ENCODE measurements at places on chromosomes 16 and 17.

DNA sequence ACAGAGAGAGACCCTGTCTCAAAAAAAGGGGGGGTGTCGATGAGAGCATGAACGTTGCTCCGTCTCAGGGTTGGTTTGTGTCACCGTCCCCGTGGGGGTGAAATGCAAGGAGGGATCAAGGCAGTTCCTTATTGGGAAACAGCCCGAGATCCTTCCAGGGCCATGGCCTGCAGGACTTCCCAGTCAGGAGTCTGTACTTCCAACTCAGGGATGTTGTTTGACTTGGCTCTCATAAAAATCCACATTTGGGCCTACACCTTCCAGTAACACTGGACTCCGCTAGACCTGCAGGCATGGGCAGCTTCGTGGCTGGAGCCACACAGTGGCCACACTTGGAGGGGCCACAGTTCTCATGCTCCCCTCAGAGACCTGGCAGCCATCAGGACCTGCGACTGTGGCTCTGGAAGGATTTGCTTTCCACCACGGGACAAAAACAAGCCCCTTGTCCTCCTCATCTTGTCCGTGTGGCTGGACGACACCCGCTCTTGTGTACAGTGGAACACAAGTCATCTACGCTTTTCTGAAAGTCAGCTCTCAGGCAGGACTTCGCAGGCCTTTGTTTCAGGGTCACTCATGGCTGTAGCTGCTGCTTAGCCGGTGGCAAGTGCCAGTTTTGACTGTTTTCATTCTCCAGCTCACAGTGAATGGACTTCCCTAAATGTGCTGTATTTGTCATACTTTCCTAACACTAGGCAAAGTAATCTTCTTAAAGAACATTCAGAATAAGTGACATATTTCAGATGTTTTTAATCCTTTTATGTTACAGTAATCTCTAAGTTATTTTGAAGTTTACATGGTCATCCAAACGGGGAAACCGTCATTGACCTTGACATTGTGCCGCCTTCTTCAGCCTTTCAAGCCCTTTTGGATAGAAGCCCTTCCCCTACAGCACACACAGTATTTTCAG lies 24.2 kb upstream of the IL17C start:
- no peak for DNase-seq

DNA sequence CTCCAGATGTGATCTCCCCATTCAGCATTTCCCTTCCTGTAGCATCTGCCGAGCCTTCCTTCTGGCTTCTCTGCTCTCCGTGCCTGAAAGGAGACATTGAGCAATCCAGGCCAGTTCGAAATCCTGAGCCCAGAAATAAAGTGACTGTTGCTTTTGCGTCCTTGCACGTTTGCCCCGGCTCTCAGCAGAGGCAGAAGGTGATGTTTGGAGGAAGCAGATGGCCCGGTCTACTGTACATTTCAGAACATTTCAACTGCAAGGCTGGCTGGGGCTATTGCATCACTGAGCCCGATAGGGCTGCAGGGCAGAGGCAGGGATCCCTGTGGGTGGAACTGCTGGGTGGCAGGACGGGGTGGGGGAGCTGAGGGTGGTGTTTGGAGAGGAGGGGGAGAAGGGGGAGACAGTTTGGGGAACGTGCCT lies 29.4 kb downstream of the IRF8 start:
- DNase-seq, result peak; percentile 62

GRCh38 chr16:6570530-6570929 lies 762.1 kb upstream of the RBFOX1 start:
- no peak for DNase-seq

DNA sequence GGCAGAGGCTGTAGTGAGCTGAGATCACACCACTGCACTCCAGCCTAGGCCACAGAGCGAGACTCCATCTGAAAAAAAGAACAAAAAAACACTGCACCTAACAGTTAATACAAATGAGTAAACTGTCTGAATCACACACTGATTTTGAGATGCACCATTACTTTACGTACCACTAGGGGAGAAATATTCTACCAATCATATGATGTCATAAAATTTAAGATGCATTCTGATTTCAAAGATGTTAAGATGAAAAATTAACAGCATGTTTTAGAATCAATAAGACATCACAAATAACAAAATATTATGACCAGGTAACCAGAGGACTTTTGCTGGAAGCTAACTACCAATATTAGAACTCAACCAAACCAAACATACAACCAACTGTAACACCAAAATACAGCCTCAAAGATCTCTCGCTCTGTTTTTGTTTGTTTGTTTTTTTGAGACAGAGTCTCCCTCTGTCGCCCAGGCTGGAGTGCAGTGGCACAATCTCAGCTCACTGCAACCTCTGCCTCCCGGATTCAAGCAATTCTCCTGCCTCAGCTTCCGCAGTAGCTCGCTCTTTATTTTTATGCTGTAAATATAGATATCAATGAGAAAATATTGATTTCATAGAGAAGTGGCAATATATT lies 31.6 kb downstream of the GLG1 start:
- no peak for DNase-seq

- DNase-seq, result no peak
These were observed 67.1 kb upstream of the CDH5 start for GRCh38 chr16:66299349-66299748.

DNA sequence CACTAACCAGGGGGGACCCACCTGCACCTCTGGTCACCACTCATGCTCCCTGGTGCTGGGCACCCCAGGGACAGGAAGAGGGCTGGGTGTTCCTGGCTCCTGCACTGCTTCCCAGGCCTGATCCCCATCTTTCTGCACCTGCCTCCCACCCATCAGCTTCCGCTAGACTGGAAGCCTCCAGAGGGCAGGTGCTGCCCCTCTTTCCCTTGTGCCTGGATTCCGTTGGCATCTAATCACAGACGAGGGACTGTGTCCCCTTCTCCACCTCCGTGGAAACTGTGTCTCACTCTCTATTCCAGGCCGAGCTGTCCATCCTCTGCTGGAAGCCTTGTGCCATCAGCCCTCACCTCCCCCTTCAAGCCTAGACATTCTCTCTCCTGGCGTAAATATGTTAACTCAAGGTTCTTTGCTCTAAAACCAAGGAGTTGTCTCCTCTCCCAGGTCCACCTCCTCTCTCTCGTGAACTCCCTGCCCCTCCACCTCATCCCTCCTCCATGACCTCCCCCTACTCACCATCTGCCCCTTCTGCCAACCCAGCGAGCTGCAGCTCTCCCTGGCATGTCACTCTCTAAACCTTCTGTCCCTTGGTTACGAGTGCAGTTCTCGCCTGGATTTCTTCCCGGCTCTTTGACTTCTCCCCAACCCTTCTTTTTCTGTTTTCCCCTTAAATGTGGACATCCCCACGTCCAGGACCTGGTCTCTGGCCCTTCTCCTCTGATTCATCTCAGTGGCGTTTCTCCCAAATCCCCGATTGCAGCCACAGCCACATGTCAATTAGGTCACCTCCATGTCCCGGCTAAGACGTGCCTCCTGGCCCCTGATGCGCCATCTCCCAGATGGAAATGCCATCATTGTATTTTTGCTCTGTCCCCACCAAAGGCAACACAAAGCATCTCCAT lies 107.7 kb downstream of the SEC14L1 start:
- DNase-seq, result no peak

GRCh38 chr17:57389473-57389872 lies 133.2 kb downstream of the MSI2 start:
- DNase-seq, result no peak

DNA sequence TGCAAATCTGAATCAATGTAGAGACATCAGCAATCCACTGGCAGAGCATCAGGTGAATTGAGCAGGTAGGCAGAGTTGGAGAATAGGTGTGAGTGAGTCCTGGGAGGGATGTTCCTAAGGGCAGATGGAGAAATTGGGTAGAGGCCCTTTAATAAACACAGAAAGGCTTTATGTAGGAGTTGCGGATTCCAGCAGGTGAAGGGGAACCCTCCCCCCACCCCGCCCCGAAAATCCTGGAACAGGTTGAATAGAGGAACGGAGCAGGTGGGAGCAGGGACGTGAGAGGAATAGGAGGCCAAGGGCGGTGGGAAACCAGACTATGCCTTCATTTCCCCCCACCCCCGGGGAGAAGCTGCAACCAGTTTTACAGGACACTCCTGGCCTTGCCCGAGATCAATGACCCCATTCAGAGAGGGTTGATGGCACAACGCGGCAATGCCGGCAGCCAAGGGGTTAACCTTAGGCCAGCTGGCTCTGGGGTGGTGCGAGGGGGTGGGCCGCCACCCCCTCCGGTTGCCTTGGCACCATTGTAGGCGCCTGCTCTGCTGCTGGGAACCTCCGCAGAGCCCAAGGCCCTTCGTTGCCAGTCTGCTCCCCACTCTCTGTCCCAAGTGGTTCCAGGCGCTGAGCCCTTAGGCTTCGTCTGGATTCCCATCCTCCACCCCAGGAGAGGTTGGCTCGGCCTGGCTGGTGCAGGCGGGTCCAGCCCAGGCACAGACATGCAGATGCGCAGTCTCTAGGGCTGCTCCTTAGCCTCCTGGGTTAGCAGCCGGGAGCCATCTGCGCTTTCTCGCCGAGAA lies 814 bp upstream of the RUNDC3A start:
- peak; percentile 66 for DNase-seq

DNA sequence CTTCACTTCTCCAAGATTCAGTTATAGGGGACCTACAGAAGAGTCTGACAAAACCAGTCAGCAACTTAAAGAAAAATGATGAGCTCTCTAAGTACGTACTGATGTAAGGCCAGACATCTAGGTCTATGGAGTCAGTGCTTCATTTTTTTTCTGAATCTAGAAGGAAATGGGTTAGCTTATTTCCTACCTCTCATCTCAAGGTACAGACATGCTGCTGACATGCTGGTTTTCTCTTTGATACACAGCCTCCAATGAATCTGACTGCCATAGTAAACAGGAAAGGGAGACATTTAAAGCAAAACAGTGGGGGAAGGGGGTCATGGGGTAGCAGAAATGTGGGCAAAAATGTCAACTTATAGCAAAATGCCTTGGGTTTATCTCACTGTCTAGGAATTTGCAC lies 16.4 kb downstream of the CDR2 start:
- no peak for DNase-seq

GRCh38 chr16:52499060-52499440 lies 47.9 kb downstream of the TOX3 start:
- no peak for DNase-seq

DNA sequence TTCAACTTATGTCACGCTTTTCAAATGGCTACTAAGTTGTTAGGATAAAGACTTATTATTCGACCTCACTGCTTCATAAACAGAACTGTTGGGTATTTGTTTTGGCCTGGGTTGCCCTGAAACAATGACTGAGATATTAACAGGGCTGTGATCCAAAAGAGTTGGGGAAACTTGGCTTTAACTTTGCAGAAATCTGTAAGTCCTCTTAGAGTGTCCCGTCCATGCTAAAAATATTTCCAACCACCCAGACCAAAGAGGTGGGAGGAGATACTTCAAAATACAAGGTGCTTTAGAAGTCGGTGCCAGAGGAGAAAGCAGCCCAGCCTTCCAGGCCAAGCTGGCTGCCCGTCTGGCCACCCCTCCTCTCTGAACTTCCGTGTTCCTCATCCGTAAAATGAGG lies 16.1 kb upstream of the SPATA32 start:
- no peak for DNase-seq

DNA sequence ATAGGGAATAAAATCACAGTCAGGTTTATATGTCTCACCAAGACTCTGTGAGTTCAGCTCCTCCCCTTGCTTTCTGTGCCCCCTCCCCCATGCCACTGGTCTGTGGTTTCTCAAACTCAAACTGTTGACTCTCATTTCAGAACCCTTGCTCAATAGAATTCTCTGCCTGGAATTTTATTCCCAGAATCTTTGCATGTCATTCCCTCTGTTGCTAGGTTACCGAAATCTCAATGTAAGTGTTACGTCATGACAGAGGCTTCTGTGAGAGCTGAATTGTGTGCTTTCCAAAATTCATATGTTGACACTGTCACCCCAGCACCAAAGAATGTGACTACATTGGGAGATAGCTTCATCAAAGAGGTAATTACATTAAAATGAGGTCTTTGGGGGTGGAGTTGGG lies 1938.8 kb downstream of the TP53TG3F start:
- DNase-seq, result no peak

- DNase-seq, result no peak
These were observed at the start of gene MEFV for GRCh38 chr16:3256146-3256865. Gene MEFV, minus strand, starts transcription at chr16:3256633. Its CDS starts 46 bp downstream, at chr16:3256587.

GRCh38 chr16:2147981-2148671 lies at the start of gene RAB26:
Gene RAB26, plus strand, starts transcription at chr16:2148625. Its CDS starts 159 bp downstream, at chr16:2148784.
- peak; percentile 81 for DNase-seq

DNA sequence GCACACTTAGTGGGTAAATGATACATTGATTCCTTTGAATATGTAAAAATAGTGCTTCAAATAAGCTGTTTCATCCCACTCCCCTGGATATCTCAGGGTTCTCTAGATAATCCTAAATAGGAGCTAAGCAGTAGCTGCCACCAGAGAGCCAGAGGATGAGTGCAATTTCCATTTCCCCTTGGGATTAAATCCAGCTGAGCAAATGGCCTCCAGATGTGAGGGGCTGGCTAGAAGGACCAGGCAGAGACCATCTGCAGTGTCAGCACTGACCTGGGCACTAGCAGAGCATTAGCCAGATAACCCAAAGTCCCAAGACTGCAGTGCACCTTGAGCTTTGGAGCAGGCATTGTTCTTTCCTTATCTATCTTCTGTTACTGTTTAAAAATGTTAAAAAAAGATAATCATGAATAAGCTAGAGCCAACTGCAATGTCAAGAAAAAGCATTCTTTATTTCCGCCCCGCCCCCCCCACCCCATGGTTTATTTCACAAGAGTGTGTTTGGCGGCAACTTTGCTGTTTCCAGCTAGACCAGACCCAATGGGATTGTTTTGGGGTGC lies 19.5 kb downstream of the GPR179 start:
- no peak for DNase-seq

DNA sequence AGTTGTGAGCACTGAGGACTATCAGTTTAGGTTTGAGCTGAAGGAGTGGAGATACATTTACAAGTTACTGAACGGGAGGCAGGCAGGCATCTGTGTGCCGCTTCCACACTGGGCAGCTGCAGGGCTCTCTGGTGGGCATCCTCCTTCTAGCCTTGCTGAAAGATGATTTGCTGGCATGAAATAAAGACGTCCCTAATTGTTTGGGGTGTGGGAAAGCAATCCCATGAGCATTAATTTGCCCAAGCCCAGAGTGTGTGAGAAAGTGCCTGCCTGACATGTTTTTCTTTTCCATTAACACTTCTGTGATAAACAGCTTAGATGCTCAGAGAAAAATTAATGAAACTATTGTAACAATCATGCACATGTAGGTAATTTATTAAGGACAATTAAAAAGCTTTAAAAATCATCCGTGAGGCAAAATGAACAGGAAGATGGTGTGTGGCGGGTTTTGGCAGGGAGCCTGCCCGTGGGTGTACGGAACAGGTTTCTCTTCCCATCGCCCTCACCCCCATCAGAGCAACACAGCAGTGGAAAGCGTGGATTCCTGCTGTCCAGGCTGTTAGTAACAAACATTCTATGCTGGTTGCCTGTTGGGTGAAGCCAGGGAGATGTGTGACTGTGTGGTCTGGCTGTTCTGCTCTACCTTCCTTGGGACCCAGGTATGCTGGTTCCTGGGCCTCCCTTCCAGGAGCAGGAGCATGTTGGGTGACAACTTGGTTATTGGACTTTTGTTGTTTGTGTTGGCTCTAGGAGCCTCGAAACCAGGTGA lies 191.9 kb downstream of the MSI2 start:
- no peak for DNase-seq

DNA sequence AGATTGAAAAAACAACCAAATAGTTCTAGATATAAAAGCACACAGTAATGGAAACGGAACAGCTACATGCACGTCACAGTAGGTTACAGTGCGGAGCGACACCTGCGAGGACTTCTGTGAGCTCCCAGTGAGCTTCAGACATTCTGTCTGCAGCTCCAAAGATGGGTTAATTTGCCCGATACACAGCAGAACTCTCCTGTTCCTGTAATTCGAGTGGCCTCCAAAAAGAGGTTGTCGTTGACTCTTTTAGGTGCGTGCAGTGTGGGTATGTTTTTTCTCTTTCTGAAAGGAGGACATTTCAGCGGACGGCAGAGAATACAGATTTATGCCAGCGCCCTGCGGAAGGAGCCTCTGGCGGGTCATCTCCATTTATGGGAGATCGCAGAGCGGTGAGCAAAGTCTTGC lies 2.9 kb downstream of the OR1F1 start:
- no peak for DNase-seq
